Stimulated activated CD4-positive, alpha-beta T cell treated with anti-CD3 and anti-CD28 coated beads, Interleukin-12 subunit alpha, Interleukin-12 subunit beta, amount 100 ng/mL, for 24 hours (primary cell): ENCODE measurements at places on chromosomes 6 and 20.
A peak's percentile ranks its signal among the peaks of the same experiment; 100 is the strongest.

DNA sequence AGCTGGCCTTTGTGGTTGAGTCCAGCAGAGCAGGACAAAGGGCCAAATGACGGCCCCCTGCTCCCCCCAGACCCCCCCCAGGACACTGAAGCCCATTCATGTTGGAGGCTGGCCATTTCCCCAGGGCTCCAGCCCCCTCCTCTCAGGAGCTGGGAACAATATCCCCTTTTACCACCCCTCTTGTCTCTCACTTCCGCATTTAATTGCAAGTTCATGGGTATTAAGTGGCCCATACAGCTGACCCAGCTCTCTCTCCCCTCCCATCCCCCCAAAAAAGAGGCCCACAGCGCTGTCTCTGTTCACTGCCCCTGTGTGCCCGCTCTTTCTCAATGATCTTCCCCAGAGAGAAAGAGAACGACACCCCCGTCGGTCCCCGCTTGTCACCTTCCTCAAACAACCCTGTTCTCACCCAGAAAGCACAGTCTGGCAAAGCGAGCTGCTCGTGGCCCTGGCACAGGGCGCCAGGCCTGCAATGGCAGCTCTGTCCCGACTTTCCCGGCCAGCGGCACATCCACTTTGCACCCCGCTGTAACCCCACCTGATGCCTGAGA, 30.4 kb downstream of the PREX1 start:
- DNase-seq: no peak

GRCh38 chr6:32244946-32245398, 21.1 kb upstream of the NOTCH4 start:
- peak; percentile 21 for DNase-seq

DNA sequence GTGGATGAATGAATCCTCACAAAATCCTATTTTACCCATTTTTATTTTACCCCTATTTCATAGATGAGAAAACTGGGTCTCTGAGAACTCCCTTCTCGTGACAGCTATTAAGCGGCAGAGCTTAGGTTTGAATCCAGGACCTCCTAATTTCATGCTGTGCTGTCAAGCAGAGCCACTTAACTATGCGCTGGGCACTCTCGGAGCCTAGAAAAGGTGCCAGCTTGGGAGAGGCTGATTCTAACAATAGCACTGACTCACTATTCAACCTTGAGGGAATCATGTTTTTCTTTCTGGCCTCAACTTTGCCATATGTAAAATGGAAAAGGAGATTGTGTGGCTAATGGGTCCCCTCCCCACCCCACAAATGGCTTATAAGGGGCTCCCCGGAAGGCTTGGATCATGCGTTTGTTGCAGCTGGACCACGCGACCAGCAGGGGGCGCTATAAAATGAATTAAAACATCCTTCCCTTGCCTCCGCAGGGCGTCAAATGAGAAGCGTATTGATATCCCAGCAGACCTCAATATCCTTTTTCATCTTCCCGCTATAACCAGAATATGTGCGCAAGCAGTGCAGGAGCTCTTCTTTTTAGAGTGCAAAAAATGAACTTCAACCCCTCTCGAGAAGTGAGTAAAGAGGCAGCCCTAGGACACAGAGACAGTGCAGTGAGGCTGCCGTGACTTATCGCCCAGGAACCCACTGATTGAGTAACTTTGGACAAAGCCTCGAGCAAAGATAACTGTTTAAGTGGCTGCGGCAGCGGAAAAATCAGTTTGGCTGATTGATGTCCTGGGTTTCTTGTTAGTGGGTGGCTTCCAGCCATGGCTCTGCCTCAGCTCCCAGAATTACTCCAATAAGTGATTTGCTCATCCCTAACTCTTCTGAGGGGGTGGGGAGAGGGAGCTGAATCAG, 12.8 kb upstream of the PDYN start:
- DNase-seq: peak; percentile 13

DNA sequence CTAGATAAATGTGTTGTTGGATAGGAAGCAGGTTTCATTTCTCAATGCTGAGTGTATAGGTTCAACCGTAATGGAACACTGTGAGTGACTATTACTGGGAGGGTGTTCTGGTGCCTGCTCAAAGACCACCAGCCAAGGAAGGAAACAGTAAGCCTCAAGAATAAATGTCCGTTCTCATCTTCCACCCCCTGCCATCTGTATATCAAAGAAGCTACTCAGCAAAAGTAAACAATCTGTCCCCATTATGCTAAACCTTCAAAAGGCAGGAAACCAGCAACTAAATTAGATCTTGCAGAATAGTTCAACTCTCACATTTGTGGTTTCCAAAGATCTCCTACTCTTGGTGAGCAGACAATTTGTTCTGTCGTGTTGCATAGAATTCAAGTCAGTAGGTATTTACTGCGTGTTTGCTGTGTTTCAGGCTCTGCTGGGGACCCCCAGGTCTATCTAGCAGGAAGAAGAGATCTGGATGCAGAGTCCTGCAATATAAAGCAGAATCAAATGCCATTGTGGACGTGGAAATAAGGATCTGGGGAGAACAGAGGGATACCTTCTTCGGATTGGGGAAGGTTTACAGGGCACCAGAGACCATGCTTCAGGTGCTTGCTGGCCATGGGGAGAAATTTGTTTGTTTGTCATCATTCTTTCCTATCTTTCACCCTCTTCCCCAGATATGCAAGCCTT, 87.3 kb downstream of the SCML4 start:
- no peak for DNase-seq

- no peak for DNase-seq
These were observed 100.5 kb upstream of the SLC2A12 start for GRCh38 chr6:134152767-134153485.

GRCh38 chr6:36383606-36384005, 3.9 kb downstream of the ETV7 start:
- DNase-seq: no peak

- no peak for DNase-seq
These were observed 42.1 kb downstream of the NUDT3 start for GRCh38 chr6:34350137-34350933.

DNA sequence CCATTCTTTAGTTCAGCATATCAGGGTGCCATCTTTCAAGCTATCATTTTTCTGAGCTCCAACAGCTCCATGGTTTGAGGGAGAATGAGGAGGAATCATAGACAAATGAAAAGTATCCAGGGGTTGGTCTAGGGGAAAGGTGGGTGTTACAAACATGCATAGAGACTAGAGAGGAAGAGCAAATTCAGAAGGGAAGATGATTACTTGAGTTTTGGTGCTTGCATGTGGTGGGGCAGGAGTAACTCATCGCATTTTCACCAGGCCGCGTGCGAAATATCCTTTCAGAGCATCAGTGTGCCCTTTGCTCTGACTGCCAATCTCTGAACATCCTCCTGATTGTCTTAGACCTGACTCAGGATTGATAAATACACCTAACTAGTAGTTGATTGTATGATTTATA, 7.7 kb upstream of the BICRAL start:
- DNase-seq: no peak

- no peak for DNase-seq
These were observed 32.8 kb downstream of the PSMB9 start for GRCh38 chr6:32886681-32887383.

- DNase-seq: no peak
These were observed 6.1 kb downstream of the MRS2 start for GRCh38 chr6:24408719-24409410.

GRCh38 chr6:163705923-163706322, 291.4 kb downstream of the QKI start:
- no peak for DNase-seq

GRCh38 chr6:93235775-93236174, 183.6 kb downstream of the EPHA7 start:
- no peak for DNase-seq

GRCh38 chr20:15703171-15703911, 869.9 kb downstream of the KIF16B start:
- DNase-seq: no peak

DNA sequence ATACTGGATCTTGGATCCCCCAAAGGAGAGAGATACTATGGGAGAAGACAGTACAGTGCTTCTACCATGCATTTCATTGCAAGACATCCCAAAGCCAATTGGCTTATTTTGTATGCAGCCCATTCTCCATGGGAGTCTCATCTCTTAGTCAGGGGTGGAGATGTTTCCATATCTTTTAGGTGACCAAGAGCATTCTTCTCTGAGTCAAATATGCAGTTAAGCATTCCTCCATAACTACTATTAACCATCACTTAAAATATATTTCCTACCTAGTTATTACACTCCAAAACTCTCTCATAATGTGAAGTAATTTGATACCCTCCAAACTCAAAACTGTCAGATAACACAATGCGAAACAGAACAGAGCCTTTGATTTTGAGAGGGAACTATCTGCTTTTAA, 542.6 kb downstream of the HDGFL1 start:
- no peak for DNase-seq

GRCh38 chr20:61727761-61728160, 337.9 kb downstream of the TAF4 start:
- DNase-seq: no peak

GRCh38 chr6:140316966-140317365, 942.5 kb upstream of the CITED2 start:
- no peak for DNase-seq

DNA sequence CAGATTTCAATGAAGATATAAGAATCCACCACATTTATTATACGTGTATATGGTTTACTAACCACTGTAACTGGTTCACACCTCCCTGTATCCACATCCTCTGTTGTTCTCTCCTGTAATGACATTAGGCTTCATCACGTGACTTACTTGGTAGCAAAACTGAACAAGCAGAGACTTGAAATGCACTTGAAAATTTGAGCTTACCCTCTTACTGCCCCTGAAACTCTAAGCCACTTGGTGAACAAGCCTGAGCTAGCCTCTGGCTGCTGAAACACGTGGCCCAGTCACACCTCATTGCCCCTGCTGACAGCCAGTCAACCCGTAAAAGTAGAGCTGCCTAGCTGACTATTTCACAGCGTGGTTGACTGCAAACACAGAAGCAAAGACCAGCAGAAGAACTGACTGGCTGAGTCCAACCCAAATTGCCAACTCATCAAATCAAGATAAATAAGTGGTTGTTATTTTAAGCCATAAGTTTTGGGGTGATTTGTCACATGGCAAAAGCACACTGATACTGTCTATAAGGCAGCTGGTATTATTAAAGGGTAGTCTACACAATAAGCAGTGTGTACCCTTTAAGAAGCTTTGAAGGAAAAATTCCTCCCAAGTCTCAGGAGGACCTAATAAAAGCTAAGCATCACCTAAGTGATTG, 109.0 kb downstream of the RALGAPA2 start:
- no peak for DNase-seq

DNA sequence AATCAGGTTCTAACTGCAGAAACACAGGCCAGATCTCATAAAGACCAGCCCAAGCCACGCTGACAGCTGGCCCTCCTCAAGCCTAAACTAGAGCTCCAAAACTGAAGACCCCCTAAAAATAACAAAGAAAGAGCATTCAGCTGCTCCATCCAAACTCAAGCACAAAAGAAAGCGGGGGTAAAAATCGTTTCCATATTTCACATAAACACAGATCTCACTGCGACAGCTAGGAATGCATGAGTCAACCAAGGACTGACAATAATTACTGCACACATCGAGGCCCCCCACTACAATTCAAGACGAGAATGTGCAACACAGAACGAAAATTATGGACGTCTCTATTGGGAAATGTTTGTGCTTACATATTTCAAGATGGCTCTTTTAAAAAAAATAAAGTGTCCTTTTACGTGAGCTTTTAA, 31.1 kb downstream of the CNKSR3 start:
- no peak for DNase-seq

DNA sequence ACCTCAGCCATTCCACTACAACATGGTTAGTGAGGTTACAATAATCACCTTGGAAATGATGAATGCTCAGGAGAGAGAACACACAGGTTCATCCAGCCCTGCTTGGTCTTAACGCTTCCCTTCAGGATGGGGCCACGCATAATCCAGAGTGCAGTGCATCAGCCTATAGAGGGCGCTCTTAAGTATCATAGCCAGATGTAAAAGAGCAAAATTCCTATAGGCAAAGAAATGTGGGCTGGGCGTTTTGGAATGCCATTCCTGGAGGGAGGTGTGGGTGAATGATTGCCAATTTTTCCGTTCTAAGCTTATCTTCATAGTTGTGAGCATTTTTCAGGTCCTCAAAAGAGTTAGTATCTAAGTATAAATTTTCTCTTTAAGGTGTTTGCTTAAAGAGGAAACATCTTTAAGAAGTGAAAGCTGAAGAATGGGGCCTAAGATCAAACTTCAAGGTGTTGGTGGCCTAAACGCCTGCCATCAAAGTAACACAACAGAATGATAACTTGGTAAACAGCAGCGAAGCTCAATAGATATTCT, 1.8 kb downstream of the RIPOR2 start:
- DNase-seq: no peak

- DNase-seq: no peak
These were observed 33.9 kb upstream of the ZBTB24 start for GRCh38 chr6:109516929-109517328.

GRCh38 chr6:89941763-89942497, 47.7 kb downstream of the GJA10 start:
- DNase-seq: no peak

- no peak for DNase-seq
These were observed 68.5 kb upstream of the NFATC2 start for GRCh38 chr20:51610761-51611624.

DNA sequence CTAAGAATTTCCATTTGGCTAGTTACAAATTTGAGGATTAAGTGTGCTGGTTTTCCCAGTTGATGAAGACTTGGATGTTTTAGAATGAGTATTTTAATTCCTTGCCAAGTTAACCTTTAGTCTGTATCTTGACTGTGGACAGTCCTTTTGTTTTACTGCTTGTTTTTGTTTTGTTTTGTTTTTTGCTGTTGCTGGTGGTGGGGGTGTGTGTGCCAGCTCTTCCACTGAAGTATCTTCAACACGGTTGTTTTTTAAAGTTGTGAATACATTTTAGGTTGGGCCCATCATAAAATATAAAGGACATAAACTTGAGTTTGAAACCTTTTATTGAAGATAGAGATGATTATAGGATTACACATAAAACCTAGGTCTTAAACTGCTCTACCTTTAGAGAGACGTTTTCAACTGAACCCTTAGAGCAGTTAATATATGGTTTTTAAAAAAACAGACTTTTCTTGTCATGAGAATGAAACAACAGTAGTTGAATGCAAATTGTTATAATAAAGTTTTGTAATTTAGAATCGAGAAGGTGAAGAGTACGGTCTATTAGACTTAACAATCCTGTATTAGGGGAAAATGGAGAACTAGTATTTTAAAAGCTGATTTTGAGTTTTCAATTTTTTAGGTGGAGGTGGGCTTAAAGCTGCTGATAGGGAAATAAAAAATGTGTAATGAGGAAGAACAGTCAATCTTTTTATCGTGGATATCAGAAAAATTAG, 4.0 kb downstream of the QKI start:
- no peak for DNase-seq

DNA sequence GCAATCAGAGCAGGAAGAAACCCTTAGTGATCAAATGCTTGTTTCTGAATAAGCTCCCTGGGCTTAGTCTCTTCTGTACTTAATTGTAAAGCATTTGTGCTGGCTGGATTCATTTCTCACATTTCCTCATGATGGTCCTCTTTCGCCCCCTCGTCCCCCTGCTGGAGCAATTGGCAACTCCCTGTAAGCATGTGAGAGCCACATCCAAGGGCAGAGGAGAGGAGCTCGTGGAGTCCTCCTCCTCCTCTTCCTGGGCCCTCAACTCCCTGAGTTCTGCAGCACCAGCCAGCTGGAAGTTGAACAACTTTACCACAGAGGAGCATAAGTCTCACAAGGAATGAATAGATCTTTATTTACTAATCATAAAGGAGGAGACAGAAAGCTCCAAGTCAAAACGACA, 12.6 kb downstream of the ANKEF1 start:
- no peak for DNase-seq
